Activated CD8-positive, alpha-beta memory T cell treated with anti-CD3 and anti-CD28 coated beads for 4 hours (primary cell): ENCODE measurements at places on chromosomes 12 and 14.

DNA sequence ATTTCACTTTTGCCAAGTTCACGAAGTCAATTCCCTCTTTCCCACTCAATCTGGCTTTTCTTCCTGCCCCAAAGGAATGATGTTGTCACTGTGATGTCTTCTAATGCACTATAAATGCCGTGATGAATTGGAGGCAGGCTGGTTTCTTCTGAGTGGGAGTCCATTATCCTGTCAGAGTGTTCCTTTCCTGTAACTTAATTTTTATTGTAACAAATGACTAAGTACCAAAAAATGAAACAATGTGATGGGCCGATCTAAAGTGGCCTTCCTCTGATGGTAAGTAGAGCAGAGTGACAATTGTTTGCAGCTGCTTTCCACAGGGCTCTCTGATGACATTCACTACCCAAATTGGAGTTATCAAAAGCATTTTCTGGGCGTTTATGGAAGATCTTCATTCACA, 22.2 kb downstream of the TMEM30B start:
- DNase-seq: no peak

DNA sequence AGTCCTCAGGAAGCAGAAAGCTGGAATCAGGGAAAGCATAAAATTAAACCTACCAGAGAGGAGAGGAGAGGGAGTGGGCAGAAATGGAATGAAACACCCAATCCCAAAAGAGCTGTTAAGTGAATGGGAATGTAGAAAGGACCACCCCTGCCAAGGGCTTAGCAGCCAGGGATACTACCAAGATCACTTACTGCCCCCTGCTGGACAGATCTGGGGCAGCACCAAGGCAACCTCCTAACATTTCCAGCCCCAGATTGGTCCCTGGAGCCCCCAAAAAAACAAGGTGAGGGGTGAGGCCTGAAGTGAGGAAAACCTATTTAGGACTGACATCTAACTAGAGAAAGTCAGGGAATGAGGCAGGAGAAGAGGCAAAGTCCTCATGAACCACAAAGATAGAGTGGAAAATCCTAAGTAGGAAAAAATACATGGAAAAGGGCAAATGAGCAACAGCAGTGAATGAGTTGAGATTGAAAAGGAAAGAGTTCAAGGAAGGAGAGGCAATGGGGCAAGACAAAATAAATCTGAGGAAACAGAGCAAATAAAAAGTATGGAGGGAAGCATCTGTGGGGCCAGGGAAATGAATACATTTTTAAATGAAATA, 11.2 kb upstream of the FKBP11 start:
- DNase-seq: peak; percentile 74

- no peak for DNase-seq
These were observed 34.5 kb upstream of the SMCO2 start for GRCh38 chr12:27412047-27412446.

DNA sequence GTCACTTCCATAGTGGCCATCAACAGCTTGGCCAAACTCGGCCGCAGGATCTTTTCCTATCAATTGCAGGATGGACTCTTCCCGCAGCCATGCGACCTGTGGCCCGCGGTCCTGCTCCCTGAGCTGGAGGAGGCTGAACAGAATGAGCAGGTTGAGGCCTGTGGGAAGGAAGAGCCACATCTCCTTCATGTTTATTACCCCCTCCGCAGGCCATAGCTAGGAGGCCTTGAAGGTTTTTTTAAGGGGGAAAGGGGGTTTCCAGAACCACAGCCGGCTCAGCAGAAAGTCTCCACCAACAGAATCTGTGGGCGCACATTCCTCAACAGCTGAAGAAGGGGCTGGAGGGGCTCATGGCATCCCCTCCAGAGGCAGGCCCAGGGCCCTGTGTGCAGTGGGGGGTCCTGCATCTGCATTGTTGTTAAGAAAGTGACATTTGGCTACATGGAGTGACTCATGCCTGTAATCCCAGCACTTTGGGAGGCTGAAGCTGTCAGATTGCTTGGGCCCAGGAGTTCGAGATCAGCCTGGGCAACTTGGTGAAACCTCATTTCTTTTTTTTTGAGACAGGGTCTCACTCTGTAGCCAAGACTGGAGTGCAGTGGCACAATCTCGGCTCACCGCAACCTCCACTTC, 25.2 kb upstream of the PPP1R13B start:
- no peak for DNase-seq

GRCh38 chr12:18375583-18375982, 114.3 kb downstream of the PIK3C2G start:
- DNase-seq: no peak

GRCh38 chr12:122823429-122823828, 11.8 kb upstream of the HIP1R start:
- DNase-seq: no peak

DNA sequence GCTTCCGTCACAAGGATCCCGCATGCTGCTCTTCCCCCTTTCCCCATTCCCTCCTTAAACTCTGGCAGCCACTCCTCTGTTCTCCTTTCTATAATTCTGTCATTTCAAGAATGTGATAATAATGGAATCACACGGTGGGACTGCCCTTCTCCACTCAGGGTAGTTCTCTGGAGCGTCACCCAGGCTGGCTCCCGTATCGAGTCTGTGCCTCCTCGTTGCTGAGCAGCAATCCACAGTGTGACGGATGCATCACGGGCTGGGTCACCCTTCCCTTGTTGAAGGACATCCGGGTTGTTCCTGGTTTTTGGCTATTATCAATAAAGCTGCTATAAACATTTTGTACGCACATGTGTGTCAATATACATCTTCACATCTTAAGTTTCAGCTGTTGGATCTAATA, 5.7 kb upstream of the SYNE3 start:
- no peak for DNase-seq

GRCh38 chr14:105026033-105026785, 5.3 kb upstream of the CDCA4 start:
- no peak for DNase-seq

DNA sequence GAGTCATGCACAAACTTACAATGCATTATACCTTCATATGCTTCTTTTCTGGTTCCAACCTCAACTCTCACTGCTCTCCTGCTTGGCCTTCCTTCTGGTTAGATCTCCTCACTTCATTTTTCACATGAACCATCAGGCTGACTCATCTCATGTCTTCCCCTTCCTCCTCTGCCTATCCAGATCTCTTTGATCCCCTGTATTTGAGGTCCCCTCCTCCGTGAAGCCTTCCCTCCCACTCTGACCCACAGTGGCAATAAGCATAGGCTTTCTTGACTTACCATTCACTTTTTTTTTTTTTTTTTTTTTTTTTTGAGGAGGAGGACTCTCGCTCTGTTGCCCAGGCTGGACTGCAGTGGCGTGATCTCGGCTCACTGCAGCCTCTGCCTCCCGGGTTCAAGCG, 14.7 kb upstream of the ASIC1 start:
- DNase-seq: no peak

GRCh38 chr12:5439788-5440300, 7.9 kb downstream of the NTF3 start:
- no peak for DNase-seq

DNA sequence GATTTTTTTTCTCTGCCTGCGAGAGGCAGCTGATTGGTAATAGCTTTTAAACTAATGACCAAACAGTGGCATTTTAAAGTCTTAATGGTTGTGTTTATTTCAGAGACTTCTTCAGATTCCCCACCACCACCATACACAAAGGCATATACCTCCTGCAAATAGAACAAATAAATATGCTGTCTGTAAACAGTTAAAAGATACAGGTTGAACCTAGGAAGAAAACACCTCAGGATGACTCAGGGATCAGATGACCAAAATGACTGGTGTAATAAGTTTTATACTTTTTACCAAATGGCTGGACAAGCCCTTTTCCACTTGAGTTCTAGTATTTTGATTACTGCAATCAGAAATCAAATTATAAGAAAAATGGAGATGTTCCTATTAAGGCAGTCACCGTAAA, 364.1 kb downstream of the PAWR start:
- no peak for DNase-seq

GRCh38 chr12:82609234-82609914, 77.3 kb upstream of the TMTC2 start:
- no peak for DNase-seq

DNA sequence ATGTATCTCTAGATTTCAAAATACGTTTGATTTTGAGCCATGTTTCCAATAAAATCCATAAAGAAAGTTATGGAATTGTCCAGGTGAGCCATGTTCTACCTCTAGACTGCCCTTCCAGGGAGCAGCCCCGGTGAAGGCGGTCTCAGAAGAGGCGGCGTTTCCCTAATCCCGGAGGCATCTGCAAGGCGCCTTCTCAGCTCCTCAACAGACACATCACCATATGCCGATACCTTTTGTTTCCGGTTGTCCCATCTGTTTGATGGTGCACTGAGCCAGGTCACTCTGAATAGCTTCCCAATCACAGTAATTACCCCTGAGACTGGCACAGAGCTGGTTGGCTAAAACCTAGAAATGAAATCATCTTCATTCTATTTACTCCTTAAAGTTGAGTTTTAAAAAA, 305.5 kb upstream of the FKBP4 start:
- DNase-seq: no peak

GRCh38 chr12:67270622-67271021, 1.5 kb downstream of the CAND1 start:
- DNase-seq: no peak
